ENCODE measurements at places on chromosomes 3 and 15.

DNA sequence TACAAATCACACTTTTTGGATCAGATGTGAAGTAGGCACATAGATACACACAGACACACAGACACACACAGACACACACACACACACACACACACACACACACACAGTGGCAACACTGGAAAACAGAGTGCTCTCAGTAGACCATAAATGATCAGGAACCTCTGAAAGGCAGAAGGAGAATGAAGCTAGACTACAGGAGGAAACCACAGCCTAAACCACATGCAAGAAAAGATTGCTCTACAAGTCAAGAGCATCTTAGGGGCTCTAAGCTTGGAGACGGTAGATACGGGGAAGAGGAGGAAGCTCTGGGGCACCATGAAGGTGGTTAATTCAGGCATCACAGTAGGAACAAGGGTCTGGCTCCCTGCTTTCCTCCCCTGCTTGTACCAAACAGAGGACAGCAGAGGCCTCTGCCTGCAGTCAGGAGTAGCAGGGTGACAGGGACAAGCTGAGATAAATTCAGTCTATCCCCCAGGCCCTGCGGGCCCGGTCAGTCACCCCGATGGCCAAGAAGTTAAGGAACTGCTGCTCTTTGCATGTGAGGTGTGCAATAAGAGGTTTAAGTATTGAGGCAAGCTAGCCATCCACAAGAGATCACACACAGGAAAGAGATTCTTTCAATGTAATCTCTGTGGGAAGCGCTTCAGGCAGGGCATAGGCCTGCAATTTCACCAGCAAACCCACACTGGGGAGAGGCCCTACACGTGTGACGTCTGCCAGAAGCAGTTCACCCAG lies 23.5 kb upstream of the ARPIN start:
- no peak for DNase-seq

GRCh38 chr15:75025107-75025506 lies 1.7 kb downstream of the PPCDC start:
- DNase-seq, result no peak

DNA sequence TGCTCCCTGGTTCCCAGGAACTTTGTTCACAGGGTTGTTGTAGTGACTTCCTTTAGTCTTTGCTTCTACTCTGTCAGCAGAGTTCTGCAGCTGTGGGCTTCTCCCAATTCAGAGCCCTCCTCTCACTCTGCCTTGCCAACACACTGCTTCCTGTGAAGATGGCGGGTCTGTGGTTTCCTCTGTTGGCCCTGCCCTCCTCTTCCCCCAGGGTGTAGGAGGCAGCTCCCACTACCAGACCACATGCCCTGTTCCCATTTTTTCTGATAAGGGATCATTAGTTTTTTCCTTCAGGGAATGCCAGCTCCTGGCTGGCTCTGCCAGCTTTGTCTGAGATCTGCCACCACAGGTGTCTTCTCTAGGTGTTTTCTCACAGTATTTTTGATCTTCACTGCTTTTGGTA lies 12.7 kb downstream of the SPSB4 start:
- no peak for DNase-seq

- DNase-seq, result no peak
Observed at GRCh38 chr3:138063416-138063815, 52.0 kb downstream of the DZIP1L start.

- DNase-seq, result no peak
Observed at GRCh38 chr3:26625187-26625586, 2.6 kb downstream of the LRRC3B start.

- DNase-seq, result peak; percentile 46
Observed at GRCh38 chr15:29968099-29968894, 114.5 kb upstream of the GOLGA8J start.
